ENCODE measurements at places on chromosomes 4 and X.
A peak's percentile ranks its signal among the peaks of the same experiment; 100 is the strongest.

- no peak for DNase-seq
Measured at GRCh38 chr4:47899639-47900038, 14.7 kb downstream of the NFXL1 start.

DNA sequence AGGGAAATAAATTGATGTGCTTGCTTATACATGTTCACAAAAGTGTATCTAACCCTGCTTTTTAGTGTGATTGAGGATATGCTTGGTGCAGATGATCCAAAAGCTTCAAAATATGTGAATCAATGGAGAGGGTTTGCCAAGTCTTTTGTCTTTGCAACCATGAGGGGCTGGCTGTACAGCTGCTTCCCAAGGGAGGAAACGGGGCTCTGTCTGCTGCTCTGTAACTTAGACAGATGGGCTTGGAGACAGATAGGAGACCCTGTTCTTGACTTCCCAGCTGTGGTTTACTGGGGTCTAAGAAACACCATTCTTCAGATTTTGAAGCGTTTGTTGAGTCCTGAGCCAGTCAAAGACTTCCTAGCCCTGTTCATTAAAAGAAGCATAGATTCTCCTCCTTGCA, 152.3 kb downstream of the DCLK2 start:
- no peak for DNase-seq

- no peak for DNase-seq
Measured at GRCh38 chrX:110363244-110363643, 4.6 kb downstream of the RTL9 start.

- no peak for DNase-seq
Measured at GRCh38 chr4:116489739-116490138, 595.6 kb downstream of the TRAM1L1 start.

GRCh38 chr4:6228158-6229067, 28.1 kb upstream of the JAKMIP1 start:
- no peak for DNase-seq

- no peak for DNase-seq
Measured at GRCh38 chrX:120823556-120823955, 52.1 kb downstream of the CT47B1 start.

DNA sequence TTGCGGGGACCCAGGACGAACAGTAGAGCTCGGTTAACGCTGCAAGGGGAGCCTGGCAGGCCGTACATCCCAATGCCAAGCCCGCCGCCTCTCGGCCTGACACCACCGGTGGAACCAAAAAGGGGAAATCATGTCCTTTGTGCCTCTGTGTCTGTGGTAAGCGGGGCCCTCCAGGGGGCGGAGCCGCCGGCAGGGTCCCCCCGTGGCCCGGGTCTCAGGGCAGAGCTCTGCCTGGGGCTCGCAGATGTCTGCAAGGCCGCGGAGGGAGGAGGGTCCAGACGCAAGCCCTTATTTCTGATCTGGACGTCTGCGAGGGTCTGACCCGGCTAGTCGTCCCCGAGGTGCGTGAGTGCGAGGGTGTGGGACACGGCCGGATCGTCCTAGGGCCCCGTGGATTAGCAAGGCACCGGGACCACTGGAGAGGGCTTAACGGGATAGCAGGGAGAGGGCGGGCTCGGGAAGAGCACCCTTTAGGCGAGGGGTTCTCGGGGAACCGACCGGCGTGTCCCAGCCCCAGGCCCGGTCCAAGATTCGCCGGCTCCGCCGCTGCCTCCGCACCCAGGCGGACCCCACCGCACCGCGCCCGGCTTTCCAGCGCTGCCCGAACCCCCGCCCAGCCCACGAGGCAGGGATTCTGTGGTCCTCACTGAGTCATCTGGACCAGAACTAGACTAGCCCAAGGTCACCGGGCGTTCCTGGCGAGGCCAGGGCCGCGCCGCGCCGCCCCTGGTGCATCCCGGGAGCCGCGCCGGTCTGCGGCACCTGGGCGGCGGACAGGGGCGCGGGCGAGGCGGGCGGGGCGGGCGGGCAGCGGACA, 863 bp upstream of the FAM193A start:
- DNase-seq, result peak; percentile 37

GRCh38 chrX:71514367-71515037, 18.4 kb upstream of the OGT start:
- DNase-seq, result no peak

DNA sequence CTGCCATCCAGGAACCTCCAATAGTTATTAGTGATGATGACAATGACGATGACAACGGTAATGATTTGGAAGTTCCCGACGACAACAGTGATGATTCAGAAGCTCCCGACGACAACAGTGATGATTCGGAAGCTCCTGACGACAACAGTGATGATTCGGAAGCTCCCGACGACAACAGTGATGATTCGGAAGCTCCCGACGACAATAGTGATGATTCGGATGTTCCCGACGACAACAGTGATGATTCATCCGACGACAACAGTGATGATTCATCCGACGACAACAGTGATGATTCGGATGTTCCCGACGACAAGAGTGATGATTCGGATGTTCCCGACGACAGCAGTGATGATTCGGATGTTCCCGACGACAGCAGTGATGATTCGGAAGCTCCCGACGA, 14.7 kb downstream of the CXCR3 start:
- no peak for DNase-seq

DNA sequence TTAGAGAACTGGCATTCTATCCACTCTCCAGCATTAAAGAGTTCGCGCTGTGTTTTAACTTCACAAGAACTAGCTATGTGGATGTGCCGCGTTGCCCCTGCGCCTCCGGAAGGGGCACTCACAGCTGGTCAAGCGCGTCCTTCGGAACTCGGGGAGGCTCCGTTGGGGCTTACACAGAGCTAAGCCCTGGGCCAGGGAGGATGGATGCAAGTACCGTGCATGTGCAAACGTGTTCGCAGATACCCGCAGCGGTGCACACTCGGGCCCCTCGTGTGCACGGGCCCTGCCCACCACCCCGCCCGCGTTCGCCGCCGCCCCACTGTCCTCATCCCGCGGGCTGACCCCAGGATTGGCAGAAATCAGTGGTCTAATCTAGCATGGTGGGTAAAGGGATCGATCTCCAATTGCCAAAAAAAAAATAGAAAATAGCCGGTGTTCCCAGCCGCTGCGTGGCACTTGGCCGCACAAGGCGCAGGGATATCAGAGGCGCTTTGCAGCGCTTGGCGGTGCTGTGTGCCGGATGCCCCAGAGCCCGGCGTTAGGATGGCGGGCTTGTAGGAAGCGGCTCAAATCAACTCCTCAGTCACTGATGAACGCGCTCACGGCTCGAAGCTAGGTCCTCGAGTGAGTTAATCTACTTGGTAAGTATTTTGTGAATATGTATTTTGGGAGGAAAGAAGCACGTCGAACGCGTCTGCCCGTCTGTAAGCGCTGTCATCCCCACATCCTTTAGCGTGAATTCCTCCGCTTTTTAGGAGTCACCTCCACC, 989 bp upstream of the PCDH10 start:
- no peak for DNase-seq

DNA sequence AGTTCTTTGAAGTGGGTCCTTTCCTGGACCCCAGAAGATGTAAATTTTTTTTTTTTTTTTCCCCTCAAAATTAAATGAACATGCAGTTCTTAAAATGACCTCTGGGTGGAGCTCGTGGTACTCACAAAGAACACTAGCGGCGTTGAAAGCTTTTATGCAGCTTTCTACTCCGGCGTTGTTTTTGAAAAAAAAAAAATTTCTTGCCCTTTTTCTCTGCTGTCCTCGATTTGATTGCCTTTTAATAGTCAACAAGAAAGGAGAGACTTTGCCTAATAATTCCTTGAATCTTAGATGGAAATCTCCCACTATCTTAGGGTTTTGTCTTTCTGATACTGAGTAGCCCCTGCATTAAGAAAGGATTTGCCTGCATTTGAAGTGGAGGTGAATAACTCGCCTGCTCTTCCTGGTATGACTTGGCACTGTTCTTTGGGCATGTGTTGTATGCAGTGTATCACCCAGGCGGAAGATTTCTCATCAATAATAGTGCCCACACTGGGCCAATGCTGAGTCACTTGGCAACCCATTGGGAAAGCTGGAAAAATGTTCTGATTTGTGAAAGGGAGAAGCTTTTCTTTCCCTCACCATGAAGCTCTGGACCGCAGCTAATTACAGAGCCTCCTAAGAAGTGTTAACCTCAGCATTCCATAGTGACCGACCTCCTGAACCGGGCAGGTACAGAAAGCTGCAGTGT, 104.0 kb downstream of the PHEX start:
- DNase-seq, result no peak

- no peak for DNase-seq
Measured at GRCh38 chr4:17695341-17695740, 80.9 kb downstream of the MED28 start.

GRCh38 chr4:94714365-94715160, 43.2 kb upstream of the BMPR1B start:
- DNase-seq, result no peak

GRCh38 chr4:94228493-94229216, 21.0 kb downstream of the SMARCAD1 start:
- no peak for DNase-seq

DNA sequence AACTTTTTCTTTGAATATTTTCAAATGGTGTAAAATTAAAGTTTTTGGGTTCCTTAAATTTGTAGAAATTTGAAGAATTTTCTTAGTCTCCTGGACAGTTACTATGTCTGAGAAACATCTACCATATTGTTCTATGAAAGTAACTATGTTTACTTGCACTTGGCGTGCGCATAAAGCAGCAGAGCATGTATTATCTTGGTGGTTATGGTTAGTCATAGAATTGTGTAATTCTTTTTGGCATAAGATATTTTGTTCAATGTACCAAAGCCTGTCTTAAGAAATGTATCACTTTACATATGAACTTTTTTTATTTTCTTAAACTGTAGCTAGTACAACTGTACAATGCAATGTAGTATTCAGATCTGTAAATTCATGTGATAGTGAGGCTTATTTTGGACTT, 49.2 kb downstream of the CDS1 start:
- no peak for DNase-seq

GRCh38 chr4:41635441-41635840, 97.5 kb downstream of the LIMCH1 start:
- DNase-seq, result no peak

DNA sequence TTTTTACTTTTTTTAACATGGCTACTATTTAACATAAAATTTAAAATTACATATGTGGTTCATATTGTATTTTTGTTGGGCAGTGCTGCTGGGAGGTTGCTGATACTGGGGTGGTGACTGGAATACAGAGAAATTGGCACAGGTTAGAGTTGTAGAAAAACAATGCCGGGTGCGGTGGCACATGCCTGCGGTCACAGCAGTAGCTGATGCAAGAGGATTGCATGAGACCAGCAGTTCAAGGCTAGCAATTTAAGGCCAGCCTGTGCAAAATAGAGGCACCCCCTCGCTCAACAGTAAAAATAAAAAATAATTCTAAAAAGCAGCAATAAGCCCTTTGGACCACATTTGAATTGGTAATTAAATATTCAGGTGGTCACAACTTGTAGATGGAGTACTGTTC, 11.8 kb upstream of the CPE start:
- no peak for DNase-seq

GRCh38 chr4:3524349-3524748, 7.9 kb downstream of the LRPAP1 start:
- no peak for DNase-seq

DNA sequence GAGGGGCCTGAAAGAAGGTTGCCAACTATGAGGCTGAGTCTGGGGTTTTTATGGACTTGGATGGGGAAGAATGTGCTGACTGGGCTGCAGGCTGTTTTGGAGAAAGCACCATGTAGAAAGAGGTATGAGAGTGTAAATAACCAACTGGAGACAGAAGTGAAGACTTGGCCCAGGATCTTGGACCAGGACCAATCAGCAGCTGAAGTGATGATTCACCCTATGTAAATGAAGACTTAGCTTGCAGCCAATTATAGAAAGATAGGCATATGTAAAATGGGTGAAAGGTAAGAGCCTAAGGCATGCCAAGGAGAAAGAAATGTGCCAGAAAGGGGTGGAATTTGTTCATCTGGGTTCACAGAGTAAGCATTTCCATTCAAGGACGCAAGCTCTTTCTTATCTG, 856.7 kb upstream of the PRKX start:
- DNase-seq, result no peak

DNA sequence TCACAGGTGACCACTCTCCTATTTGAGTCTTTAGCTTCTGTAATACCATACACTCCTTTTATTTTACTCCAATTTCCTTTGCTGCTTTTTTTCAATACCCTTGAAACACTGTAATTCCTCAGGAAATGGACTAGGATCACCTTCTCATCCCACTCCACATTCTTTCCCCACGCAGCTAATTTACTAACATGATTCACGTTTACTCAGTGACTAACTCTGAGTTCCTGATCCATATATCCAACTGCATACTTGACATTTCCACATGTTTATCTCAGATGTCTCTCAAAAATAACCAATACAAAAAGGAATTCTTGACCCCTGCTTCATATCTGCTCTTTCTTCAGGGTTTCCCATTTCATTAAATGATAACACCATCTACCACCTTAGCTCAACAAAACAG, 19.9 kb downstream of the RPS6KA6 start:
- DNase-seq, result no peak

DNA sequence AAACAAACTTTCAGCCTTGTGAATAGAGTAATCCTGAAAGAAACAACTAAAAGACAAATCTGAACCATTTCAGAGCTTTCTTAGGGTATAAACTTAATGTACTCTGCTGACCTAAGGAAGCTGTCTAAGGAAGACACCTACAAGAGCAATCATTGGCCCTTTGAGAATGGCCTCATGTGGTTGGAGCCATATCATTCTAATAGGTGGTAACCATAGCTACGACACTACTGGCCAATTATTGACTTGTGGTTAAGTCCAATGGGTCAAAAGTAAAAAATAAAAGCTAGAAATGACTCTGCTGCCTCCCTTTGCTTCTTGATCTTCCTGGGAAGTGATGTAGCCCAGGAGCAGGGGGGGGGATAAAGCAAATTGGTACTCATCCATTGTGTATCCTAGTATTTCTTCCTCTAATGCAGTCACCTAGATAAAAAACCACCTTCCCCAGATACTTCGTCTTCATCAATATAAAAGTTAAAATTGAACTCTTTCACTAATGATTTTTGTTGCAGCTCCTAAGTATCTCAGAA, 547.0 kb downstream of the ARAP2 start:
- no peak for DNase-seq

- DNase-seq, result no peak
Measured at GRCh38 chrX:69067841-69068240, 97.4 kb downstream of the PJA1 start.

DNA sequence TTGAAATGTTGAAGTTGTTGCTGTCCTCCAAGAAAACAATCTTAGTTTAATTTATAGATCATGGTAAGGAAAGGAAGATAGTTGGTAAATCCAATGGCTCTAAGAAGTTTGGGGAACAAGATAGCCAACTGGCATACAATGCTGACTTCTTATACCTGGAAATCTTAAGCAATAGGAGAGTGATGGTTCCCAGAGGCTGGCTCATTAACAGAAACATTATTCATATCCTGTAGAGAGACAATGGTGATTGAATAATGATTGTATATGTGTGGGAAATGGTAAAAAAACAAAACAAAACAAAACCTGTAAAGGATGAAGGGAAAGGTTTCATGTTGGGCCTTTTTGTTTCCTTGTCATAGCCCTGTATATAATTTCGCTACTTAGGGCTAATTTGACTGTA, 174.9 kb upstream of the CTSO start:
- no peak for DNase-seq

GRCh38 chr4:83231620-83232076, 53.0 kb downstream of the COQ2 start:
- no peak for DNase-seq

All from stimulated activated CD8-positive, alpha-beta memory T cell treated with anti-CD3 and anti-CD28 coated beads, Interleukin-4, amount 100 ng/mL, for 24 hours (primary cell).